Gastrocnemius medialis (tissue), 4 donors: ENCODE measurements at places on chromosomes 6 and 20. TPM values are rescaled to one million over a fixed set of nuclear protein-coding genes. Genes with fewer than 3 reads are reported as not detected.

GRCh38 chr20:48532028-48532427 lies 295.8 kb downstream of the PREX1 start:
- H3K36me3 ChIP-seq = no peaks in the 10 kb centered on the region
- no peak for DNase-seq
- no peaks in the 10 kb centered on the region for H3K27me3 ChIP-seq
- H3K4me3 ChIP-seq = no peak overlapping the region

GRCh38 chr6:121780325-121781321 lies 345.2 kb downstream of the GJA1 start:
- no peaks in the 10 kb centered on the region for H3K27me3 ChIP-seq
- peak; percentile 98 for DNase-seq
- peaks cover 26% of the 10 kb centered on the region for H3K4me1 ChIP-seq

- H3K36me3 ChIP-seq = no peaks in the 10 kb centered on the region
- no peaks in the 10 kb centered on the region for H3K27me3 ChIP-seq
- peak overlapping the region; percentile 32 for H3K27ac ChIP-seq
- DNase-seq = no peak
- peaks cover 34% of the 10 kb centered on the region for H3K4me1 ChIP-seq
Observed at GRCh38 chr6:39808964-39809363, 16.8 kb downstream of the DAAM2 start.

GRCh38 chr6:81977486-81977885 lies 225.0 kb upstream of the TENT5A start:
- no peaks in the 10 kb centered on the region for H3K36me3 ChIP-seq
- no peak for DNase-seq
- no peak overlapping the region for H3K4me3 ChIP-seq
- H3K27ac ChIP-seq = no peak overlapping the region
- H3K4me1 ChIP-seq = no peaks in the 10 kb centered on the region
- no peaks in the 10 kb centered on the region for H3K27me3 ChIP-seq

SPACA1 gene
- not detected for total RNA-seq

DPPA5 gene
- total RNA-seq = not detected
